ENCODE measurements at places on chromosomes 3 and 15.

DNA sequence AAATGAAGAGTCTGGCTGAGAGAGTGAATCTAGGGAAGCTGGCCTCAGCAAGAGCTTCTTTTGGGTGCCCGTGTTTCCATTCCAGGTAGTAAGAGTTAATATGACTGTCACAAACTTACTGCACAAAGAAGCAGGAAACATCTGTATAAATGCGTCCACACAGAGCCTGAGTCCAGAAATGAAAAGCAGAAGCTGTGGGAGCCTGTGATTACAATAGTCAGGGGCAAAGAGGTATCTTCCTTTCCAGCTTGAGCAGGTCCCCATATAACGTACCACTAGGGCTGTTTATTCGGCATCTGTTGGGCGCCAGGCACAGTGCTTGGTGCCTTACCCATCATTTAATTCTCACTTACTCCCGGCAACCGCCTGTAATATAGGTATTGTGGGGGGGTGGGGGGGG, 40.5 kb upstream of the B3GNT5 start:
- DNase-seq, result no peak

- DNase-seq, result no peak
Measured at GRCh38 chr3:74021449-74021848, 396.7 kb upstream of the PDZRN3 start.

GRCh38 chr3:45904931-45905330, 18.6 kb downstream of the CCR9 start:
- no peak for DNase-seq

- DNase-seq, result no peak
Measured at GRCh38 chr15:84833447-84834228, 16.5 kb downstream of the ALPK3 start.

DNA sequence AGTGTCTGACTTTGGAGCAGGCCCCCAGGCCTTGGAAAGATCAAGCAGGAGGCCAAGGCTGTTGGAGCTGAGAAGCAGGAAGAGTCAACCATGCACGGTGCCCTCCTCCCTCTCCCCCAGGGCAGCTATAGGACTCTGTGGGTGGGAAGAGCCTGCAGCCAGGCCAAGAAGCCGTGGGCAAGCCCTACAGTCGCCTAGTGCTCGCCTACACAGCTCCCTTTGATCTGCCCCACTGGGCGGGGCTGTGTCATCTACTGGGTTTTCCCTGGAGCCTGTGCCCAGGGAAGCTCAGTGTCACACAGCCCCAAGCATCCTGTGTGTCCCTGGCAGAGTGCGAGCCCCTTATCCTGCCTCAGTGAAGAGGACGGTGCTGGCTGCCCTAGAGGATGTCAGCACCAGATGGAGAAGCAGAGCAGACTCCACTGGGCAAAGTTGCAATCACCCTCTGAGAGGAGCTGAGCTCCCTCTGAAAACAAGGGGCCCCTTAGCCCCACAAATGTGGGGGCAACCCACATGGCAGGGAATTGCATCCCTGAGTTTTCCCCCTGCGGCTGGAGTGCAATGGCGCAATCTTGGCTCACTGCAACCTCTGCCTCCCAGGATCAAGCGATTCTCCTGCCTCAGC, 72.2 kb downstream of the KLF13 start:
- no peak for DNase-seq

GRCh38 chr15:48285329-48286214, 45.7 kb upstream of the DUT start:
- DNase-seq, result peak; percentile 81

- DNase-seq, result no peak
Measured at GRCh38 chr3:71370467-71370866, 213.1 kb downstream of the FOXP1 start.

DNA sequence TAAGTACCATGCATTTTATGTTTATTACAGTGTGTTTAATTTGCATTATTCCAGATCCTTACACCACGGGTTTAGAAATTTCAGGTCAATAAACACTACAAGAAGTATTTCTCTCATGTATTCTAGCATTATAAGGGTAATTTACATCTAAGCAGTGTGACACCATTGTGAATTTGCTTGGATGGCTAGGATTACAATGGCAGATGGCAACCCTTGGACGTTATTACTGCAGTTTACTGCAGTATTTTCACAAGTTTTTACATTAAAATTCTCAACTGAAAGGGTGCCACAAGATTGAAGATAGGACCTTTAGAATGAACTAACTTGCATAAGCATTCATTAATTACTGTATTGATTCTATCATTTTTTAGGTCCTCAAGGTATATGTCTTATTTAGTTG, 538.8 kb downstream of the NLGN1 start:
- no peak for DNase-seq

- no peak for DNase-seq
Measured at GRCh38 chr3:41523897-41524296, 324.6 kb downstream of the CTNNB1 start.

DNA sequence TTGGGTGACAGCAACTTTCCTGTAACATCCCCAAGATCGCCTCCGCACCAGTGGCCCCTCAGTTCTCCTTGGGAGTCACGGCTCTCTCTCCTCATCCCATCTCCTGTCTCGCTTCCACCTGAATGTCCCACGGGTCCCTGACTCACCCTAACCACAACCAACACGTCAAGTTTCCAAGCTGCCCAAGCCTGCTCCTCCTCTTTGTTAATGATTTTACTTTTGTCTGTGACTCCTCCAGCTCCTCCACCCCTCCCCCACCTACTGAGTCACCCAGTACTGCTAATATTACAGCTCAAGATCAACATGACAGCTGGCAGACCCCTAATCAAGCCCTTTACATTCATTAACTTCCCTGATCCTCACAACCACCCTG, 39.3 kb downstream of the BDH1 start:
- DNase-seq, result peak; percentile 76

DNA sequence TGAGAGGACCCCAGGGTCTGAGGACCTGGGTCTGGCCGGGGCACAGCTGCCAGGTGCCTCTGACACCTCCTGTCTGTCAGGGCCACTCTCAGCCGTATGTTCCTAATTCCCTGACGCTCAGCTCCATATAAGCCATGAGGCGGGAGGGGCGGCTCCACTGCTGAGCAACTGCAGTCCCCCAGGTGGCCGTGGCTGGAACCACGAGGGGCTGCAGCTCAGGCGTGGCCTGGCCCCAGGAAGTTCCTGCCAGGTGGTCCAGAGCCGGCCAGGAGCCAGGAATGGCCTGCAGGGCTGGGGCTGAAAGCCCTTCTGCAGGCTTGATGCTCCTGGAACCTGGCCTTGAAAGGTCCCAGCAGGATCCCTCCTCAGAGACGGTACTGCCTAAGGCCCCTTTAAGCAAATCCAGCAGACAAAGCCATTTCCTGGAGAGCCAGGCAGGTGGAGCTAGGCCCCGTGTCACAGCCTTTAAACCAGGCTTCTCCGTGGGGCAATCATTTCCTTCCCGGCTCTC, 118.0 kb downstream of the CHSY1 start:
- DNase-seq, result no peak

- no peak for DNase-seq
Measured at GRCh38 chr3:145704020-145704419, 457.0 kb downstream of the PLOD2 start.

GRCh38 chr3:172313671-172314070, 134.6 kb downstream of the GHSR start:
- no peak for DNase-seq

- DNase-seq, result no peak
Measured at GRCh38 chr3:69500604-69501003, 114.7 kb upstream of the FRMD4B start.

DNA sequence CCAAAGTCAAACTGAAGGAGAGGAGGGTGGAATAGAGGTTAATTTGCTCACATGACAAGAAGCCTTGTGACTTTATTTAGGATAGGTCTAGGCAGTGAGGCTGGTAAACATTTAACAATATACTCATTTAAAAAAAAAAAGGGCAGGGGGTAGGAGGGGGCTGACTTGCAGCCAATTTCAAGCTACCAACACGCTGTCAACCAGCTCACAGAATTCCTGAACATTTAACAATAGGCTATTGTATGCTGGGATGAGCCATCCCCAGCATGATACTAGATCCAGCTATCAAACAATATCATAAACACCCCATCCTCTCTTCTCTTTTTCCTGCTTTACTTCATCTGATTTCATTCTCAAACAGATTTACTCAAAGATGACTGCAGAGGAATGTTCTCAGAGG, 1096.3 kb upstream of the CFAP20DC start:
- DNase-seq, result no peak

DNA sequence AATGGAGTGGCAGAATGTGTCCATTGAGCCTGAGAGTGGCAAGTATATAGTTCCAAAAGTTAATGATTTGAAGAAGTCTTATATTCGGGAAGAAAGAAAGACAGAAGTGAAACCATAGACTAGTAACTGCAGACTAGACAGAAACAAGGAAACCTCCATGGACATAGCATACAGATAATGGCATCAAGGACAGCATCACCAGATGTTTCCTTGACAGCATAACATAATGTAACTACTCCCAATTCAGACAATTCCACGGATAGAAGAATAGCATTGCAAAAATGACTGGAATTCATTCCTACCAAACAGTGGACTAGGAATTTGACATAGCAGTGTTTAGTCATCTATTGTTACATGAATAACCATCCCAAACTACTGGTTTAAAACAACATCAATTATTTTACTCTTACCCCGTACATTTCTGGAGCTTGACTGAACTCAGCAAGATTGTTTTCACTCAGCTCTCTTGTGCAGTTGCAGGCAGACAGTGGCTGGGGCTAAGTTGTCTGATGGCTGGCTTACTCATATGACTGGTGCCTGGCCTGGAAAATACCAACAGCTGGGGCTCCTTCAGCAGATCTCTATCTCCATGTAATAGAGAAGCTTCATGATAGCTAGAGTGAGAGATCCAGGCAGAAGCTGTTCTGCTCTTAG, 109.7 kb upstream of the GADL1 start:
- DNase-seq, result peak; percentile 82

GRCh38 chr3:136042608-136043221, 77.2 kb downstream of the PPP2R3A start:
- DNase-seq, result peak; percentile 59

DNA sequence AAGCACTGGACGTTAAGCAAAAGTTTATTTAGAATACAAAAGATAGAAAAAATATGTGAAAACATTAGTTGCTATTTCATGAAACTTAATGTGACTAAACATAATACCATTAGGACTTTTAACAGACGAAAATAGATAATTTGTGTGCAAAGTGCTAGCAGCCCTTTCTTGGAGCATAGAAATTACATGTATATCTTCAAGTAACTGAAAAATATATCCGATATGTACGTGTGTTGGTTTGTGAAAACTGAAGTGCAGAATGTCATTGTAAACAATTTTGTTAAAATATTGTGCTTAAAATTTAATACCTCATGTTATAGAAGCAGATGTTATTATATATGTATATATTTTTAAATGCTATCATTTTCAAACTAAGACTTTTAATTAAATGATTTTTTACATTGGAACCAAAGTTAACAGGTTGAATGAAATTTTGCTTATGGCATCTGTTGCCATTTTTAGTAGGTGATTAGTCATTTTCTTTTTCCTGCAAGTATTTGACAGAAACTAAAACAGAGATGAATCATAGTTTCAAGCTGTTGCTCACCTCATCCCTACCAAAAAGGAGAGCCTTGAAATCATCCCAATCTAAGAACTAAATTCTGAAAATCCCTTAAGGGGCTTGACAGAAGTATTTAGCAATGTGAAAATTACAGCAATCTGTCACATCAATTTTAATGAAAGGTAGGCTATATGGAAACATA, 334.8 kb downstream of the NAALADL2 start:
- DNase-seq, result peak; percentile 15

GRCh38 chr3:172918568-172919296, 168.2 kb downstream of the ECT2 start:
- DNase-seq, result no peak

- DNase-seq, result no peak
Measured at GRCh38 chr3:69613286-69613685, 126.0 kb upstream of the MITF start.

DNA sequence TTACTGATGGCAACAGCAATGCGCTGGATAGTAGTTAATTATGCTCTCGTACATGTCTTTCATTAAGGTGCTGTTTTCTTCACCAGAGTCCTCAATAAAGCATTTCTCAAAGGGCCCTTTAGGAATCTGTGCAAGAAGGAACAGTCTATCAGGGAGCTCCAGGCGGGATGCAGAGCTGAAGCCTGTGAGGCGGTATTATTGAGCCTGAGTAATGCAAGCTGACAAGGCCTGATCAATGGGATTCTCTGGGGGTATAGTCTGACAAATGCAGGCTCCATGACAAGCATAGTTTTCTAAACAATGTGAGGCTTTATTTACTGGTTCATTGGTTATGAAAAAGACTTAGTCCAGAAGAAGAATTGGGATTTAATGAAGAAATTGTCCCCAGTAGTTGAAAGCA, 530.9 kb upstream of the CBLB start:
- no peak for DNase-seq

GRCh38 chr15:96860741-96861140, 530.2 kb downstream of the NR2F2 start:
- no peak for DNase-seq

GRCh38 chr3:183730361-183730760, 32.8 kb downstream of the YEATS2 start:
- no peak for DNase-seq

- no peak for DNase-seq
Measured at GRCh38 chr3:14658978-14659377, 7.4 kb downstream of the CCDC174 start.

DNA sequence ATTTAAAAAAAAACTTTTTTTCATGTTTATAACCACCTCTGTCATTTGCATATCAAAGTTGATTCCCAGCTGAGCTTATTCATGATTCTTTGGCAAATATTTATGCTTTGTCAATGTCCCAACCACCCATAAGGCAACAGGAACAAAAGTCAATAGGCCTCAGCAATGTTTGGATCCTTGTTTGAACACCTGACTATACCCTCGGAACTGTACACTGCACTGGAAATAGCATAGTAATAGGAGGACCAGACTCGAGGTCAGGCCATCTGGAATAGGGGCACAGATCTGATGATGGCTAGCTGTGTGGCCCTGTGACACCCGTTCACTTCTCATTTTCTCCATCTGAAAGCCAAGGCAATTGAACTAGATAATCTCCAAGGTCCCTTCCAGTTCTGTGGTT, 301.7 kb upstream of the ATP11B start:
- no peak for DNase-seq
